T follicular helper cell (primary cell): ENCODE measurements at places on chromosomes 16 and 17.
A peak's percentile ranks its signal among the peaks of the same experiment; 100 is the strongest.

GRCh38 chr17:42185621-42185930 is 324 bp upstream of the HCRT start:
- no peak for DNase-seq

GRCh38 chr17:18144261-18144660 is 35.7 kb downstream of the MYO15A start:
- DNase-seq: no peak

DNA sequence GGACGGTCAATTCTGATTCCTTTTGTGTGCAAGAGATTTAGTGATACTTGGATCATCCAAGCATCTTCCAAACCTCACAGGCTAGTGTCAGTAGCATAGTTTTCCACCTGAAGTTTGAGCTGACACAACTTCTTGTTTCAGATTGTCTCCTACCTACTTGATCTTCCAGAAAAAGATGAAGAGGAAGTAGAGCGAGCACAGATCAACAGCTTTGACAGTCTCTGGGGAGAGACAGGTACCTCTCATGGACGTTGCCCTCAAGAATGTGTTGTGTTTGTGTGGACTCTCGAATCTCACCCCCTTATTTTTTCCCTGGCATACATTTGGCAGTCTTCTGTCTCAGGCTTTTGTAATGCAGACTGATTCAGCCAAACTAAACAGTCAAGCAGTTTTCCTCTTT is 47.4 kb downstream of the CYB561 start:
- no peak for DNase-seq

DNA sequence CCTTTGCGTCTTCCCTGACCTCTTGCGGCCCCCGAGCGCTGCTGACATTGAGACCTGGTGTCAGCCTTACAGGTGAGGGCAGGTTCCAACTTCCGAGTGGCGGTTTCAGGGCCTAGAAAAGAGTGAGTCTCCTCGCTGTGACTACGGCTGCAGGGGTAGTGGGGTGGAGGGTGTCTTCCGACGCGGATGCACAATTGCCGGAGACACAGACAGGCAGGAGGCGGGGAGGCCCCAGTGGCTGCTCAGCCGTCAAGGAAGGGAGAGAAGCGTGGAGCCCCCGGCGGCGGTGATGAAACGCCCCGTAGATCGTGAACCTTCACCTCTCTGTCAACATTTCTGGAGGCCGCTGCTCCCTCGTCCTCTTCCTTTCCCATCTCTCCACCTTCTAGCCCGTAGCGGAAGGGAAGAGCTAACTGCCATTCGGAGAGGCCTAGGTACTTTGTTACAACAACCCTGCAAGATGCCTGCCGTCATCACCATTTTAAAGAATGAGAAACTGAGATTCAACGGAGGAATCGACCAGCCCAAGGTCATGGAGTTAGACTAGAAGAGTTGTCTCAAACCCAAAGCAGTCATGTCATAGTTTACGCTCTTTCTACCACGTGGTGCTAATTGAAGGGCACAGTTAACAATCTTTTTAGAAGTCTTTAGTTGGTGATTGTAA is 485 bp downstream of the DNAJA3 start:
- DNase-seq: no peak

DNA sequence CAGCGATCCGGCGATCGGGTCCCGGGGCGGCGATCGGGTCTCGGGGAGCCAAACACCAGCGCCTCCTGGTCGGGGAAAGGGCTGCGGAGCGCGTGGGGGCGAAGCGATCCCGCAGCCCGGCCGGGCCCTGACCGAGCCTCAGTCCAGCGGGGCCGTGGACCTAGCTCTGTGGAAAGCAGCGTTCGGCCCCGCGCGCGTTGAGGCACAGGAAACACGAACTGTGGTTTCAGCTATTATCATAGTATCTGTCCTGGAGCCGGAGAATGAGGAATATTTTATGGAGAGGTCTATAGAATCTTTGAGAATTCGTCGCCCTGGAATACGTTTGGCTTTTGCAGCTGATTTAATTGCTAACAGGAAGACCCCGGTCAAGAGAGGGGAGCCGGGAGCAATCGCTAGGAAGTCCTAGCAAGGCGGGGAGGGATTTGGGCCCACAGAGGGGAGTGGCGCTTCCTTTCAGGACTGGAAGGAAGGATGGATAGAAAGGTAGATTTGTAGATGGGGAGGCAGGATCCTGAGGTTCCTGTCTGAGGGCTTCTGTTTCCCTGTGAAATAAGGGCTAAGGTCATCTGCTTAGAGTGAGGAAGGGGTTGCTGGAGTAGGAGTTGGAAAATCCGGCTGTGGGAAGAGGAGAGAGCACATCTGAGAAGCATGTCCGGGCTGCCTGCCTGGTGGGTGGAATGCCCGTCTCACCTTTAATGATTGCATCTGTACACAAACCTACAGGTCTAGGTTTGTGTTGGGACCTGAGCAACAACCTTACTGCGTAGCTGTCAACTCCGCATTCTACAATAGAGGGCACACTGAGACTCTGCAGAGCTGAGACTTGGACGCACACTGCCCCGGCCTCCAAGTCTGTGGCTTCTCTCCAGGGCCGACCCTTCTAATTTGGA is 770 bp downstream of the CCNF start:
- no peak for DNase-seq

DNA sequence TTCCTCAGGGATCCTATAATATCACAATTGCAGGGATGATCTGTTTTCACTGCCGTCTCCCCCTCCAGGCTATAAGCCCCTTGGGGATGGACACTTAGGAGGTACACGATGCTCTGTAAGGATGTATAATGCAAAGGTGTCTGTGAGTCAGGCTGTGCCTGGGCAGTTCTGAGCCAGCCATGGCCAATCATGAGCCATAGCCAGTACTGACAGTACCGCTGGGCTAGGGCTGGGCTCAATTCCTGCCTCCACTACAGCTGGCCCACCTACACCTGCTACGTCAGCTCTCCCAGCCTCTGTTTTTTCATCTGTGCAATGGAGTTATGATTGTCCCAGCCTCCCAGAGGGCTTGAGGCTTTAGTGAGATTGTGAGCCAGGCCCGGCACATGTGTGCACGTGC is 2.8 kb upstream of the WNT9B start:
- no peak for DNase-seq

DNA sequence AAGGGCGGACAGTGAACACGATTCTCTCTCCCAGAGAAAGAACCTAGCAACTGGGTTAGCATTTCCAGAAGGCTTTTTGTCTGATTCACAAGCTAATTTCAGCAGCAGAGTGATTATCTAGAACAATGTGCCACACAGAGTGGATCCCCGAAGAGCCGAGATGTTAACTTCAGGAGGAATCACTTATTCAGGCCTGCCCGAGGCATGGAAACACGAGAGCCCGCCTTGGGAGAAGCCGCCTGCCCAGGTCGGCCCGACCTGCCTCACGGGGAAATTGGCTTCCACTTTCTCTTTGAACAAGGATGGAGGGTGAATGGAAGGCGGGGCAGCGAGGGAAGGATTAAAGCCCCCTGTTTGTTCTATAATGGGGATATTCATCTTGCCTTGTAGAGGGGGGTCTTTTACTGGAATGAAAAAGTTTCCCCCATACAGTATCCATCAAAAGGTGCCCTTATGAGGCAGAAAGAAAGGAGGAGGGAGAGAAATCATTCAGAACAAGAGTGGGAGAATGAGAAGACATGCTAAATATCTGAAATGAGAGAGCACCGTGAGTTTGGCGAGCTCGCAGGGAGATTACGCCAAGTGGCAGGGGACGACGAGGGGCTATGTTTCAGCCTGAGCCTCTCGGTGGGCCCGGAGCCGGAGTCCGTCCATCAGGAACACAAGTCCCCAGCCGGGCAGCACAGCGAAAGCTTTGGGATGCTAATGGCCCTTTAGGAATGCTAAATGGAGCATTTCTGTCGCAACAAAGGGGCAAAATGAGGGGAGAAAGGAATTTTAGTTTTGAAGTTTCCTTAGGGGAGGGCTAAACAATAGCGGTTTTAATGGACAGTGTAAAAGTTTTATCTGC is 33.0 kb downstream of the NTN1 start:
- no peak for DNase-seq

- no peak for DNase-seq
These were observed 3.1 kb downstream of the SLC25A39 start for GRCh38 chr17:44321246-44322120.

DNA sequence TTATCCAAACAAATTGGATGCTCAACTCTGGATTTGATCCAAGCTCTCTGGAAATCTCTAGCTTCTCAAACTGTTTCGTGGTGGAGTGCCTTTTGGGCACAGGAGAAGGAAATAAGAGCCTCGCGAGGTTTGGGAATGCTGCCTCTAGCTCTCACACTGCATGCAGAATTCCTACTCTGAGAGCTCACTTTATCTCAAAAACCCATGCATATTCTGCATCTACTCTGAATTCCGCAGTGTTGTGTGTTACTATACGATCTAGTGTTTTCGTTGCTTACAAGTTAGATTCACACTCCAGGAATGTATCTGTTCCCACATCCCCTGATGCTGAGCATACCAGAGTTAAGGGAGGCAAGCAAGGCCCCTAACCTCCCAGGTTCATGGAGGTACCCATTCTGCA is 462.7 kb downstream of the WWOX start:
- DNase-seq: no peak

GRCh38 chr16:35296962-35297653 is 1837.7 kb downstream of the TP53TG3F start:
- DNase-seq: no peak

DNA sequence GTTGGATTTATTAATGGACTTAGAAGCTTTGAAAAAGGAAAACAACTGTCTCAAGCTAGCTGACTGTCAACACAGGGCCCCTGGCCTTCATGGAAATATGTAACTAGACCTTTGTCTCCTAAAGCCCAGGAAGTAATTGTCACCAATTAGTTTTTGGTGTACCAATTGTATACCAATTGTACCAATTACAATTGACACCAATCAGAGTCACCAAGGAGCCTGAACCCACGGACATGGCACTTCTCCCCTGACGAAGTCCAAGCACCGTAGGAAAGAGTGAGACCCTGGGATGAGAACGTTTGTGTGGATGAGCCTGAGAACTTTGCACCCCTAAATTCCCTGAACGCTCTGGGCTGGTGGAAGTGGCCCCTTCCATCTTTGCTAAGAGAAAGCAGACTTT is 129.0 kb downstream of the ENGASE start:
- DNase-seq: no peak

DNA sequence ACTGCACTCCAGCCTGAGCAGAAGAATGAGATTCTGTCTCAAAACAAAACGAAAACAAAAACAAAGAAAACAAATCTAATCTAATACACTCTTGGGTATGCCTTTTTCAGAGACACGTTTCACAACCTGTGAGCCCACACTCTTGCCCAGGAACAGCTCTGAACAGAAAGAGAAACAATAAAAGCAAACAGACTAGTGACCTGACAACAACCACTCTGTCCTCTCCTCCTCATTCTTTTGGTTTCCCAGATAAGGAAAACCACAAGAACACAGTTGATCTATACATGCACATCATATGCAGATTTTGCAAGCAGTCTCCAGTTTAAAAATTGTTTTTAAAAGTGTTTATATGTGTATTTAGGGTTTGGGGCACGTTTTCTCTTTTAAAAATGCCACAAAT is 1.3 kb downstream of the MKS1 start:
- DNase-seq: no peak

- DNase-seq: no peak
These were observed 3.5 kb downstream of the ZFPM1 start for GRCh38 chr16:88456356-88457292.

DNA sequence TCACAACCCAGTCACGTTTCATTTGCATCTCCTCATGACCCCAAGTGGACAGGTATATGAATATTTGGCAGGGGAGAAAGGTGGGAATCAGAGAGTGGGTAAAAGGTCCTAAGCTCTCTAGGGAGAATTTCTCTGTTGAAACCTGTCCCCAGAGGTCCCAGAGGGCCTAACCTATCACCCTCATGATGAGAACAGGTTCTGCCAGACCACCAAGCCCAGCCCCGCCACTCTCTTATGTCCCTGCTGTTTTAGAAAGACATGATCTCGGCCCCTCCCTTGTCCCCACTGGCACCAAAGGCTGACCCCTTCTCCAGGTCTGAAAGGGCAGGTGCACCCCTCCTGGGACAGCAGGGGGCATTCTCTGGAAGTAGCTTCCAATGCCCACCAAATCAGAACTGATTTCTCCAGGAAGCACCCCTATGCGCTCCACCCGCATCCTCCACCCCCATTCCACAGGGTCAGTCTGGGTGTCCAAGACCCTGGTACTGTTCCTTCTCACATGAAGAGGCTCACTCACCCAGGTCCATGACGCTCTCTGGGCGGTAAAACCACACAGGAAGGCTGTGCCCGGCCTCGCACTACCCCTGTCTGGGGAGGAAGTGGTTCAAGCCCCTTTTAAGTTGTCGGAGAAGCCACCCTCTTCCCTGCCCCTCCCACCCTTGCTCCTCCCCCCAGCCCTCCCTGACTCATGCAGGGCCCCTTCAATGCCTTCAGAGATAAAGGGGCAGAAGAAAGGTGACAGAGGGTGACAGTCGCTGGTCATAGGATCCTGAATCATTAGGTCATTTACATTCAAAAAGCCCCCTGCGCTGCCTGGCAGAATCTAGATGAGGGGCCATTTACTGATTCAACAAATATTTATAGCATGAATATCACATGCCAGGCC is at the start of gene CCR7:
Gene CCR7, minus strand, starts transcription at position 590 of the 886 bp plus-strand sequence. Its CDS starts 63 bp downstream, at position 527.
- DNase-seq: peak; percentile 83

DNA sequence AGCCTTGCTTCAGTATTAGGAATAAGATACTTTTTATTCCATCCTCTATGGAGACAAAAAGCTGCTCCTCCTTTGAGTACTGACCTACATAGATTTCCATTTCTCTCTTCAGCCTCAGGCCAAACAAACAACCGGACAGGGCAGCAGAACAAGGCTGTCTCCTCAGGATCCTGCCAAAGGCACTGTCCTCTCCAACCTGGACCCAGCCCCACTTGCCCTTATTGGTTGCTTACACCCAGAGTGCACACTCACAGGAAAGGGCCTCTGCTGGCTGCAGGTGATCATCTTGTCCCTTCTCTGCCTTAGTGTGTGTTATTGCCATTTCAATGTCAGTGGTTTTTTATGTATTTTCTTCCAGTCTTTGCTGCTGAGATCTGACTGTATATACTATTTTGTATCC is 26.6 kb downstream of the LIG3 start:
- no peak for DNase-seq

DNA sequence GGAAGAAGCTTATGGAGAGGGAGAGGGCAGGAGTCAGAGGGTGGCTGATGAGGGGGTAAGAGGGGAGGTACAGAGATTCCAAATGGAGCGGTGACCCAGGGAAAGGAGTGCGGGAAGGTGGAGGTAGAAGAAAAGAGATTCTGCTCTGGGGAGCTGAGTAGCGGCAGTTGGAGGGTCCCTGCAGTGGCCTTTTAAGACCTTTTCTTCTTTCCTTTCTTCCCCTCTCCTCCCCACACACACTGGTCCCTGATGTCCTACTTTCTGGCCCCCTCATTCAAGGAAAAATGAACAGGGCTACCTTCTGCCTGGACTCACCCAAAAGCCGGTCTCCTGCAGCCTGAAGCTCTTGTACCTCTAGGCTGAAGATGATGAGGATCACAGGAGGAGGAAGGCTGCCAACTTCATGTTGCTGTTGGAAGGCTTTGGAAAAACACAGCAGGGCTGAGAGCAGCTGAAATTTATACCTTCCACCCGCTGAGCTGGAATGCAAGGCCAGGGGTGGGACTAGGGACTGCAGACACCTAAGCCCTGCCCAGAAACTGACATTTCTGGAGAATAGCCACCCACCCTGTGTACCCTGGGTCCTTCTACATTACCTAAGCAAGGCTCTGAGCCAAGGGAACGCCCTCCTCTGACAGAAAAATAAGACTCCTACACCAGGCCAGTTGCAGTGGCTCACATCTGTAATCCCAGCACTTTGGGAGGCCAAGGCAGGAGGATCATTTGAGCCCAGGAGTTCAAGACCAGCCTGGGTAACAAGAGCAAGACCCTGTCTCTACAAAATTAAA is 9.4 kb upstream of the HEATR6 start:
- DNase-seq: no peak
